ENCODE measurements at places on chromosomes 7 and 10. TPM values are rescaled to one million over a fixed set of nuclear protein-coding genes. Genes with fewer than 3 reads are reported as not detected.

The ATOH7 gene
- 0.11 TPM for total RNA-seq

DNA sequence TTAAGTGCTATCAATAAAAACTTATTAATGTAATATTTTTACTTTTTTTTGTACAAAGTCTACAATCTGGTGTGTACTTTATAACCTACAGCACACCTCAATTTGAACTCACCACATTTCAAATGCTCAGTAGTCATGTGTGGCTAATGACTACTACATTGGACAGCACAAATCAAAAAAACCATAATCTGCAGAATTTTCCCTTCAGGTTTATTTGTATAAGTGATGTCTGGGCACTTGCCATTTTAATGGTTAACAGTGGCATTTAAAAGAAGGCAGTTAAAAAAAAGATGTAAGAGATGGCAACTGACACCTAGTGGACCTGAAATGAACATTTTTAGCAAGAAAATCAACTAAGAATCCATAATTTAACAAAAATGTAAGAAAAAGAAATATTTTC, 124.6 kb upstream of the NRBF2 start:
- DNase-seq: no peak

The OR2A42 gene
- not detected for total RNA-seq

The CXCL12 gene
- total RNA-seq: 0.67 TPM

DNA sequence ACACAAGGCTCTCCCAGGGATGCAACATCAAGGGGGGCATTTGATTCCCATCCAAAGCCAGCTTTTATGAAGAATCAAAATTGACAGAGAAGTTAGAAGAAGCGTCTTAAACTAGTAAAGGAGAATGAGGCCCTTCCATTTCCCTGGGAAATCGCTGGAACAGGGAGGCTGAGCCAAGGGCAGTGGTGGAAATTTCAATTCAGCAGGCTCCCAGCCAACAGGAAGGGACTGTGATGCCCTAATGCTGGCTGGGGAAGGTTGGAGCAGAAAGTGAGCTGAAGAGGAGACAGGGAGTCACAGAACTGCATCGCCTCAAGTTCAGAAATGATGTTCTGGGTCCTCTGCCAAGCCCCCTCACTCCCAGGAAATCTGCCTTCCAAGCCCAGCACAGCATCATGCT, 517.3 kb downstream of the GRID1 start:
- no peak for DNase-seq

DNA sequence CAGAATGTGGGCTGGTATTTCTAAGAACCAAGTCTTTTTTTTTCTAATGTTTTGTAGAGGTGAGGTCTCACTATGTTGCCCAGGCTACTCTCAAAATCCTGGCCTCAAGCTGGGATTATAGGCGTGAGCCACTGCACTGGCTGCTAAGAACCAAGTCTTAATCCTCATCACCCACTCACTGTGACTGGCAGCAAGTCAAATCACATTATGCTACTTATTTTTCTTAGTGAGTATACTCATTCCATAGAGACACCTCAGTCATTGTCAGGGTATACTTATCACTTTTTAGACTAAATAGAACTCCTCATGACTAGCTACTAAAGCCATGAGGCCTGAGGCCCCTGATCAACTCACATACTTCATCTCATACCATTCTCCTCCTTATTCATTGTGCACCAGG, 116.1 kb downstream of the STRA8 start:
- DNase-seq: no peak

- peak; percentile 21 for DNase-seq
These were observed 52.7 kb downstream of the RBM17 start for GRCh38 chr10:6141296-6142151.
